Activated CD8-positive, alpha-beta T cell treated with anti-CD3 and anti-CD28 coated beads, Interleukin-2, amount 10 ng/mL, durations not matched to agents 7 days and 5 days (primary cell): ENCODE measurements at places on chromosomes 2 and 18. TPM values are rescaled to one million over a fixed set of nuclear protein-coding genes. Genes with fewer than 3 reads are reported as not detected.
A peak's percentile ranks its signal among the peaks of the same experiment; 100 is the strongest.

DNA sequence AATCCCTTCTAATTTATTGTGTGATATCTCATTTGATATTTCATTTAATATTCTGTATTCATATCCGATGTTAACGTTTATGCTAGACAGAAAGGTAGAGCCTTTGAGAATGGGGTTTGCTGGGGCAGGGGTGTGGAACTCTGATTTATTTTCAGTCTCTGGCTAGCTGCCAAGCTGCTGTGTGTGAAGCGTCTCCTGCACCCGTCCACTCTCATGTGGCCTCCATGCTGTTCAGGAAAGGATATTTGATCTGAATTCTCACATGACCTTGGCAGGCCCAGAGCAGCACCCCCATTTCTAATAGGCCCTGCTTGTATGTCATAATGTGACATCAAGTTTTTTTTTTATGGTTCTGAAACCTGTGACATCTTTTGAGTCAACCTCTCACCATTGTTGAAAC lies 1.6 kb downstream of the IL1R1 start:
- no peak overlapping the region for H3K27ac ChIP-seq
- H3K36me3 ChIP-seq, result peaks cover 11% of the 10 kb centered on the region
- peaks cover 28% of the 10 kb centered on the region for H3K27me3 ChIP-seq
- peaks cover 12% of the 10 kb centered on the region for H3K4me1 ChIP-seq
- H3K4me3 ChIP-seq, result no peak overlapping the region
- no peak for DNase-seq

- DNase-seq, result no peak
- H3K27me3 ChIP-seq, result no peaks in the 10 kb centered on the region
- H3K4me3 ChIP-seq, result no peak overlapping the region
These were observed 1269.7 kb upstream of the ZEB2 start for GRCh38 chr2:145789636-145790035.

GRCh38 chr2:47172156-47172921 lies 17.2 kb upstream of the STPG4 start:
- H3K4me3 ChIP-seq, result peak overlapping the region; percentile 92
- peaks cover 59% of the 10 kb centered on the region for H3K4me1 ChIP-seq
- H3K36me3 ChIP-seq, result peaks cover 60% of the 10 kb centered on the region
- no peak for DNase-seq
- no peaks in the 10 kb centered on the region for H3K27me3 ChIP-seq

DNA sequence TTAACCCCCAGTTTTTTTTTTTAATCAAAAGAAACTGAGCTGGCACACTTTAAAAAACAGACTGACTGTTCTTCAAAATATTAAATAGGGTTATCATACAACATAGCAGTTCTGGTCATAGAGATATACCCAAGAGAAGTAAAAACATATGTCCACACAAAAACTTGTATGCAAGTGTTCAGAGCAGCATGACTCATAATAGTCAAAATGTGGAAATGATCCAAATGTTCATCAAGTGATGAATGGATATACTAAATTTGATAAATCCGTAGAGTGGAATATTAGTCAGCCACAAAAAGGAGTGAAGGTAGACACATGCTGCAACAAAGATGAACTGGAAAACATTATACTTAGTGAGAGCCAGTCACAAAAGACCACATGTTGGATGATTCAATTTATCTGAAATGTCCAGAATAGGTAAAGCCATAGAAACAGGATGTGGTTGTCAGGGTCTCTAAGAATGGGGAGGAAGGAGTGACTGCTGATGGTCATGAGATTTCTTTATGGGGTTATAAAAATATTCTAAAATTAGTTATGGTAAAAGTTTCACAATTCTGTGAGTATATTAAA lies 5.1 kb downstream of the SMIM21 start:
- no peak for DNase-seq
- no peak overlapping the region for H3K27ac ChIP-seq
- H3K27me3 ChIP-seq, result peaks cover 5% of the 10 kb centered on the region

DNA sequence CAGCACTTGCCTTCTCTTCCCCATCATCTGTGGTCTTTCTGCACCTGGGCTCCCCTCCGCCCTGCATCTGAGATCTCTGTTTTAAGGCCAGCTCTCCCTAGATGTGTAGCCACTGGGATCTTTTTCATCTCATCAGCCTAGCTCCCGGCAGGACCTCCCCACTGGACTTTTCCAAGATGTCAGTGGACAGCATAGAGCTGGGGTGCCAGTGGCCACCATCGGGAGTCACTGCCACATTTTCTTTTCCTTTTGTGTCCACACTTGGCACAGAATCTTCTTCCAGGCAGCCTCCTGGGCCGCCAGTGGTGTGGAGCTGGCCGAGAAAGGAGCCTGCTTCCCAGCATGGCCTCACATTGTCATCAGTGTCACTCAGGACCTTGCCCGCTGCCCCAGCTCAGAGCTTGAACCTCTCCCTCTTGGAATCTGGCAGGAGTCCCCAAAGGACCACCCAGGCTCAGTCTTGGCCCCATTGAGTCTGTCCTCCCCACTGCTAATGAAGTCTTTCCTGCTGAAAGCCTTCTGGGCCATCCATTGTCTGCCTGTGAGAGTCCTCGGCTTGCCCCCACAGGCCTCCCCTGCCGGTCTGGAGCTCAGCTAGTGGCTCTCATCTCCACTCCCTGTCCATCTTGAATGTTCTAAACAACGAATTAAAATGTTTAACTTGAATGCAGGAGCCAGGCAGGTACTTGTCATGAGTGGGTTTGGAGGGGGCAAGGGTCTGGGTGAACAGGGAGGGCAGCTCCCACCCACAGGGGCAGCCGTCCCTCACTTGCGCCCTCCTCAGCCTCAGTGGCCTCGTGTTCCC lies 324.4 kb downstream of the GBX2 start:
- H3K4me1 ChIP-seq, result no peaks in the 10 kb centered on the region
- H3K27ac ChIP-seq, result no peak overlapping the region
- H3K4me3 ChIP-seq, result no peak overlapping the region
- H3K36me3 ChIP-seq, result no peaks in the 10 kb centered on the region
- no peaks in the 10 kb centered on the region for H3K27me3 ChIP-seq

- H3K27ac ChIP-seq, result no peak overlapping the region
- H3K27me3 ChIP-seq, result peaks cover 46% of the 10 kb centered on the region
- DNase-seq, result no peak
- no peaks in the 10 kb centered on the region for H3K4me1 ChIP-seq
- H3K36me3 ChIP-seq, result peaks cover 3% of the 10 kb centered on the region
- H3K4me3 ChIP-seq, result no peak overlapping the region
These were observed 1.2 kb downstream of the MLPH start for GRCh38 chr2:237488295-237488694.

GRCh38 chr2:34601561-34601960 lies 1002.5 kb upstream of the FAM98A start:
- DNase-seq, result no peak
- H3K36me3 ChIP-seq, result no peaks in the 10 kb centered on the region

- no peak for DNase-seq
- H3K27me3 ChIP-seq, result no peaks in the 10 kb centered on the region
- H3K4me1 ChIP-seq, result no peaks in the 10 kb centered on the region
- no peaks in the 10 kb centered on the region for H3K36me3 ChIP-seq
- H3K4me3 ChIP-seq, result no peak overlapping the region
- no peak overlapping the region for H3K27ac ChIP-seq
These were observed 854.3 kb upstream of the ACVR2A start for GRCh38 chr2:146990311-146991054.

INPP1 gene
- total RNA-seq, result 6.9 TPM

ZNF521 gene
- total RNA-seq, result not detected
